ENCODE measurements at places on chromosomes 7 and 10.

DNA sequence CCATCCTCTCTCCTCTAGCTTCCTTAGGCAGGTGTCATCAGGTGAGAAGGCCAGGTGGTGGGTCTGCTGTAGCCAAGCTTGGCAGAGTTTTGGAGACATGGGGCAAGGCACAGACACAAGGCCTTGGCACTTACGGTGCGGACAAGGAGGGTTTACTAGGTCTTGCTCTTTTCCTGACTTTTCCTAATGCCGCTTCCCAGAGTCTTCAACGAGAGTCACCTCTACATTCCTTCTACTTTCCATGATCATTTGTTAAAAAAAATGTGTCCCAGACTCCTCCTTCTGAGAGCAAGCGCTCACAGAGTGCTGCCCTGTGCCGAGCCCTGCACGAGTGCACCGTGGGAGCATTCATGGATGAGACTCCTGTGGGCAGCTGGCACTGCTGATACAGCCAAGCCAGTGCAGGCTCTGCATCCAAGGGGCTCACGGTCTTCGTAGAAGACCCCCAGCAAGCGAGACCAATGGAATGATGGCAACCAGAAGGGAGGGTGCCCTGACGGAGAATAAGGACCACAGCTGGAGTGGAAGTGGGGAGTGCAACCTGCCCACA is 243.0 kb upstream of the MKI67 start:
- DNase-seq, result no peak

- no peak for DNase-seq
These were observed 419.4 kb upstream of the CELF2 start for GRCh38 chr10:10598297-10598696.

GRCh38 chr7:80720146-80720545 is 81.7 kb downstream of the CD36 start:
- DNase-seq, result no peak

DNA sequence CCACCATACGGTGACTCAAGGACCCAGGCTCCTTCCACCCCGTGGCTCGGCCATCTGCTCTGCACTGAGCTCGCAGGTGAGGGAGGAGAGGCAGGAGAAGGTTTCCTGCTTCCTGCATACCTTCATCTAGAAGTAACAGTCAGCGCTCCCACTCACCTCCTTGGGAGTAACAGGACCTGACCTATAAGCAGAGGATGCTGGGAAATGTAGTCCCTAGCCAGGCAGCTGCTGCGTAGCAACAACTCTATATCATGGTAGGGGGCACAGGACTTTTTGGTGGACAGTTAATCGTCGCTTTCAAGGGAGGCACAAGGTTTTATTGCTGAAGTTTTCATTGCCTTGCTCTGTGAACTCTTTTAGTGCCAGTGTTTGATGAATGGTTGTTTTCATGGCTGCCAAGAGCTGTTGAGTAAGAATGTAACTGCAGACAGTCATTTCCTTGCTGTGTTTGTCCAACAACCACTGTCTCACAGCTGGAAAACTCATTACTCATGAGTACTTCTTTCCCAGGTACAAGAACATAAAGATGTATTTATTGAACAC is 10.2 kb upstream of the ZFYVE27 start:
- DNase-seq, result no peak

DNA sequence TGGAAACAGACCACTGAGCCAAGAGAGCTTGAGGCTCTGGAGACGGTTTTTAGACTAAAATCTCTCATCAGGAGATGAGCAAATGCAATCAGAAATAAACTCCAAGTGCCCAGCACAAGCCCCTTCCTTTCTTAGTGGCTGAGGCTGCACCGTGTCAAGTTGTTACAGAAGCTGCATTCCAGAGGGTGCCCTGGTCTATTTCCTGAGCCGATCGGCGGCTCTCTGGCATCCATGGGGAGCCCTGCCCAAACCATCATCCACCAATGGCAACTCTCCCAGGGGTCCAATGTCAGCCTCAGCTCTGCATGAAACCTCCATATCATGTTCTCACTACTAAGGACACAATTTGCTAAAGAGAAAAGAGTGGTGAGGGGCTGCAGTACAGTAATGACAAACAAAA is 89.6 kb downstream of the SVIL start:
- DNase-seq, result no peak

- no peak for DNase-seq
These were observed 89.2 kb upstream of the MKLN1 start for GRCh38 chr7:131238347-131238931.

DNA sequence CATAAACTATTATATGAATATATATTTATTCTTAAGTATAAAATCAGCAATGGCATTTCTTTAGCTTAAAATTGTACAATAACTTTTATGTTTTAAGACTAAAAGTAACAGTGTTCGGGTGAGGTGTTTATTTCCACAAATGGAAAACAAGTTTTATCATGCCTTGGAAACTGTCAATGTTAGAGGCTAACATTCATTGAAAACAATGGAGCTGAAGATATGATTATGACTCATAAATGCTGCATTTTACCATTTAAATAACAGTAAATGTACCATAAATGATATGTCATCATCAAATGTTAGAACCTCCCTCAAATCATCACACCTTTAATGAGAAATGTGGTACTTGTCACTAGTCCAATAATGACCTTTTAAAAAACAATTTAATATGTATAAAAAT is 897.3 kb downstream of the PCDH15 start:
- no peak for DNase-seq

GRCh38 chr10:11157292-11158076 is 139.8 kb downstream of the CELF2 start:
- no peak for DNase-seq

GRCh38 chr10:113610631-113611601 is 52.9 kb downstream of the NRAP start:
- DNase-seq, result no peak

GRCh38 chr7:140275069-140275965 is 98.5 kb upstream of the KDM7A start:
- no peak for DNase-seq

- DNase-seq, result no peak
These were observed 10.2 kb downstream of the EN2 start for GRCh38 chr7:155467846-155468784.

GRCh38 chr7:131454498-131454897 is 101.9 kb downstream of the PODXL start:
- no peak for DNase-seq

GRCh38 chr7:95213809-95214492 is 110.4 kb downstream of the PON1 start:
- DNase-seq, result no peak

- no peak for DNase-seq
These were observed 13.7 kb downstream of the KIN start for GRCh38 chr10:7773845-7774801.

DNA sequence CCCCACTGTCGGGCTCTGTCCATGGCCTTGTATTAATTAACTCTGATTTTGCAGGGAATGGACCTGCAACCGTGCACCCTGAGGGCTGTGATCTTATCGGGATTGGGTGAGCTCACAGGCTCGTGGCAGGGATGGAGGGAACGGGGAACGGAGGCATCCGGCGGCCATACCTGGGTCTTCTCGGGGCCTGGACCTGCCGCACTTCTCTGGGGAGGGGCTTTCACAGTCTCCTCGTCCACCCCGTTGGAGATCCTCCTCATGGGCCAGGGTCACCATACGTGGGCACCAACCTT is 57.5 kb upstream of the SHH start:
- no peak for DNase-seq

DNA sequence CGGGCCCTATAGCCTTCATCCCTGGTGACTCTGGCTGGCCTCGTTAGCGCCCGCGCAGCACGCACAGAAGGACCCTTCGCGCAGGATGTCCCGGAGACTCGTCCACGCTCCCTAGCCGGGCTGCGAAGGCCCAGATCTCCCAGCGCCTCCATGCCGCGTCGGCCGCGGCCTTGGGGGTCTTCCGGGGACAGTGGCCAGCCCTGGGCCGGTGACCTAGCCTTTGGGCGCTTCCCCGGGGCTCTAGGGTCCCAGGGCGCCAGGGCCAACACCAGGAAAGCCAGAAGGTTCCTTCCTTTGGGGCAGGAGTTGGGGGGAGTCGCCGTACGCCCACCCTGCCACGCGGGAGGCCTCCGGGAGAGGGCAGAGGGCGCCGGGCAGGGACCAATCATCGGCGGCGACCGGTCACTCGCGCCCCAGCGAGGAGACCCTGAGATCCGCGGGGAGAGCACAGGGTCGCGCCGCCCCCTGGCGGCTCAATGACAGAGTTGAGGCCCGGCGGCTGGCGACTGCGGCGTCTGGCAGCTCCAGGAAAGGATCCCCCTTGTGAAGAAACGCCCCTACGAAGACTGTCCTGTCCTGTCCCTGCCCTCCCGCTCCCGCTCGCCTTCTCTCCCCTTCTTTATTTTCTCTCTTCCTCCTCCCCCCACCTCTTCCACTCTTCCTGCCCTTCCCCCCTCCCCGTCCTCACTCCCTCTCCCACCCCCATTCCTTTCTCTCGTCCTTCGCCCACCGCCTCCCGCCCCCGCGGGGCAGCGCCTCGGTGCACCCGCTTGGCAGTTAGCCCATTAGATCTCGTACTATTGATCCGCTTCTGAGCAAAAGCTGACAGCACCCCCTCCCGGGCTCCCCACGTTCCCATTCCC is 62.3 kb upstream of the LBX1 start:
- peak; percentile 46 for DNase-seq

- DNase-seq, result no peak
These were observed 76.6 kb downstream of the NDUFB2 start for GRCh38 chr7:140773104-140773503.

Measured in stimulated activated CD4-positive, alpha-beta T cell treated with anti-CD3 and anti-CD28 coated beads, Interleukin-4, amount 100 ng/mL, for 4 hours (primary cell).